Stimulated activated CD8-positive, alpha-beta memory T cell treated with anti-CD3 and anti-CD28 coated beads, Interleukin-7, amount 100 ng/mL, for 24 hours (primary cell): ENCODE measurements at places on chromosomes 11 and 22.

DNA sequence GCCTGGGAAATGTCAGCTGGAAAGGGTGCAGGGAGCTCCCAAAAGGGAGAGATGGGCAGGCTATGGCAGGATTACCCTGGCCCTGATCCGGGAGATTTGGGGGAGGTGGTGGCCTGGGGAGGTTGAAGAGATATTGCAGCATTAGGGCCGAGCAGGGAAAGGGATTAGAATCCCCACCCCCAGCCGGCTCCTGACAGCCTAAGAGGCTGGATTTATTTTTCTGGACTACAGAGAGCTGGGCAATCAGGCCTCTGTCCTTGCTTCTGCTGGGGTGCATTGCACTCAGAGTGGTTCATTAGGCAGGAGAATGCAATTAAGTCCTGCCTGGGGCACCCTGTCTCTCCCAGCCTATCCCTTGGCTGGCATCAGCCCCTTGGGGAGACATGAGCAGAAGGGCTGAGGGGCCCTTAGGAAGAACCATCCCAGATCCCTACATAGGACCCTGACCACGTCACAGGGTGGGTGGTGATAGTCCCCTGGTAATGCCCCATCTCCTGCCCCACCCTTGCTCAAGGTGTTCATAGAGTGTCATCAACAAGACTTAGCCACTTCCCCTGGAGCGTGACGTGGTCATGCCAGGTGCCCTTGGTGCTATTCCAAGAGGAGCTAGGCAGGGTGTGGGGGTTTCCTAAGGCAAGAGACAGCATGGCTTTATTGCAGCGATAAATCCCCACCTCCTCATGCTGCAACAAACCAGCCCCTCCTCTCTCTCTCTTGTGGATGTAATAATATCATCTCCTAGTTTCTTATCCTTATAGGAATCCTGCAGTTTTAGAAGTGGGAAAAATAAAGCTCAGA, 38.4 kb upstream of the KLHL35 start:
- DNase-seq: no peak

GRCh38 chr11:9571763-9572115, 1.7 kb upstream of the WEE1 start:
- DNase-seq: no peak

DNA sequence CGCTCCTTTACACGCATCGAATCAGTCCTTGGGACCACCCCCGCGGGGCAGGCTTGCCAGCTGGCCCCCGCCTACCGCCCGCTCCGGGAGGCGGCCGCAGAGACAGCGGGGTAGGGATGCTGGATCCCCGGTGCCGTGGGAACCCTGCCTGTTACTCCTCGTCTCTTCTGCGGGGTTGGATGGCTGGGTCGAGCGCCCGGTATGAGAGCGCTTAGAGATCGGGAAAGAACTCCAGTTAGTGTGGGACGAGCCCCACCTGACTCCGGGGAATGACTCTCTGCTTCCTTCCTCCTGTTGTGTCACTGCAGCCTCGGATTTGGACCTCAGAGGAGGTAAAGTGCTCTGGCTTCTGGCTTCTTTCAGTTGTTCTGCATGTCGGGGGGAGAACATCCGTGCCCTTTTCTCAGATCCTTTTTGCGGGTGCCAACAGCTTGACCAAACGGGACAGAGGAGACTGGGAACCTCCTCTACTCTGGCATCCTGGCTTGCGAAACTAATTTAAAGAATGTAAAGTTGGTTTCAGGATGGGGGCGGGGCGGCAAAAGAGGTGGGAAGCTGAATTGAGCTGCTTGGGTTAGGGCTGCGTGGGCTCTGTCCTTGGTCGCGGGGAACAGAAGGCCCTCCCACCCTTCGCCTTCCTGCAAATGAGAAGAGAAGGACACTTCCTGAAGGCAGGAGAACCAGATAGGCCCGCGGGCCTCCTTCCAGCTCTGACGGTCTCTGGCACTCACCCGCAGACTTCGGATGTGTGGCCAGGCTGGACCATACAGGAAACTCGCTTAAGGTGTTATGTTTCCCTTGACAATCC, 938 bp downstream of the LAYN start:
- DNase-seq: no peak

- DNase-seq: no peak
These were observed 302.7 kb downstream of the DDX10 start for GRCh38 chr11:108967571-108967970.

- no peak for DNase-seq
These were observed 57.8 kb upstream of the PSMA1 start for GRCh38 chr11:14577835-14578529.

GRCh38 chr11:78397398-78397797, 20.2 kb downstream of the GAB2 start:
- DNase-seq: no peak

DNA sequence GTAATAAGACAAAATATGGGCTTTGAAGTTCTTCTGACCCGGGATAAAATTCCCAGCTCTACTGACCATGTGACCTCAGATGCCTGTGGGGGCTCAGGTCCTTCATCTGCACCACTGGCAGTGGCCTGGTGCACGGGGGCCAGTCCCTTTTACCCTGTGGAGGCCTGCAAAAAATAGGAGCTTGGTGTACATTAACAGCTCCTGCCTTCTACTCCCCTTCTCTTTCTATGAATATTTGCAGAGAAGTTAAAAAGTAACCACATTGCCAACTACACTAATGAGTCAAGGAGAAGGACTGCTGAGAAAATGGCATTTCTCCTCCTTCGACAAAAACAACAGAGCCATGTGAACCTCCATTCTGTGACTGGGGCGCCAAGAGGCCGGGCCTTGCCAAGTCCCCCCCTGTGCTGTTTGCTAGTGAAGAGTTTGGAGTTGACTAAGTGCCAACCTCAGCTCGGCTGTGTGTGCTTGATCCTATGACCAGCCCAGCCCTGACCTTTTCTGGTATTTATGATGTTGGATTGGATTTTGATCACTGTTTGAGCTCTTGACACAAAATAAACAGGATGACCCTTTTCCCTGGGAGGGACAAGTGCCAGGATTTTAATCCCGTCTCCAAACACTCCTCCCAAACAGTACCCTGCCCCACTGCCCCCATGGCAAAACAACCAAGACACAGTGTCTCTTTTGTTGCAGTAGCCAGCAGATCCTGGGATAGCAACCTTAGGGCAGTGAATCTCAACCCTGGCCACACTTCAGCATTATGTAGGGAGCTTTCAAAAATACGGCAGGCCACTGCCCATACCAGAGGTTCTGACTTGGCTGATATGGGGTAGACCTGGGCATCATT, 380.1 kb downstream of the LARGE1 start:
- DNase-seq: no peak

DNA sequence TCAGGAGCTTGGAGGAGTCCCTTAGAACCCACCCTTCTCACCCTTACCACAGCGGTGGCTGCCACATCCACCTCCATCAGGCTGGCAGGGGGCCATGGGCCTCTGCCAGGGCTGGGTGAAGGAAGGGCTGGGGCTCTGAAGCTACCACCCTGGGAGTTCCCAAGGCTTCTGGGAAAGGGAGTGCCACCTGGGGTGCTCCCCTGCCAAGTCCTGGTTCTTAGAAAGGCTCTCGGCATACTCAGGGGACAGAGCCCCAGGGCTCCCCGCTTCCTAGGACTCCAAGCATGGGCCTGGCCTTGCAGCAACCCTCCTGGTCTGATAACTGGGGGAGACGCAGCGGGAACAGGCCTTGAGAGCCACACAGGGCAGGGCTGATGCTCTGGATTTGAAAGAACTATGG, 438 bp upstream of the PLA2G3 start:
- DNase-seq: no peak

DNA sequence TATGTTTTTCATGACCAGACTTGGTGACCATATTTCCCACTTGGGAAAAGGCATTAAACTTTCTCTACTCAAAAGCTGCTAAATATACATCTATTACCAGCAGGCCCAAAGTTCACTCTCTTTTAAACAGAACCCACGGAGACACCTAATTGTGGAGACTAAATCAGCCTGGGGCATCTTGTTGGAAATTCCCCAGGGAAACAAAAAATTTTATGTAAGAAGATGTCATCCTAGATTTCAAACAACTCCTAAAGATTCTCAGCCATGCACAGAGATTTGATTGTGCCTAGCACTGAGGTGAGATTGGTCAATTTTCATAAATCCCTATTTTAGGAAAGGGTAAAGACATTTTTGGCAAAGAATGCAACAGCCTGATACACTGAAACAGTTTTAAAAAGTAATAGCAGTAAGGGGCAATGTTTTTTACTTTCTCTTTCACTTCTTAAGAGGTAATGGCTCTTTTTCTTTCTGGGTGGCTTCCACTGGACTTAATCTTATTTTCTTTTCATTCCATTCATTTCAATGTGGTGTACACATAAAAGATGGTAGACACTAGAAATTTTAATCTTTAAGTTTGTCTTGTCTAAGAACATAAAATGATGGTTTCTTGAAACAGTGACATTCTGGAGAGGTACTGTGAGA, 9.6 kb downstream of the OR52N2 start:
- no peak for DNase-seq

- no peak for DNase-seq
These were observed 264.8 kb downstream of the INSC start for GRCh38 chr11:15379483-15379882.

DNA sequence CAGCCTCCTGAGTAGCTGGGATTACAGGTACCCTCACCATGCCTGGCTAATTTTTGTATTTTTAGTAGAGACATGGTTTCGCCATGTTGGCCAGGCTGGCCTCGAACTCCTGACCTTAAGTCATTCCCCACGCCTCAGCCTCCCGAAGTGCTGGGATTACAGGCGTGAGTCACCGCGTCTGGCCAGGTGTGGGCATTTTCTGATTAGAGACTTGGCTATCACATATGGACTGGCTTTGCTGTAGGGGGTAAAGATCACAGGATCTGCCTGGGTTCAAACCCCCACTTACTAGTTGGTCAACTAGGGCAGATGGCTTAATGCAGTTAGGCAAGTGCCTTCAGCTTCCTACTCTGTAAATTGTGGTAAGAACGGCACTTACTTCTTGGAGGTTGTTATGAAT, 6.5 kb downstream of the CD248 start:
- DNase-seq: no peak

GRCh38 chr11:118615976-118616371, 8.6 kb downstream of the PHLDB1 start:
- DNase-seq: no peak

DNA sequence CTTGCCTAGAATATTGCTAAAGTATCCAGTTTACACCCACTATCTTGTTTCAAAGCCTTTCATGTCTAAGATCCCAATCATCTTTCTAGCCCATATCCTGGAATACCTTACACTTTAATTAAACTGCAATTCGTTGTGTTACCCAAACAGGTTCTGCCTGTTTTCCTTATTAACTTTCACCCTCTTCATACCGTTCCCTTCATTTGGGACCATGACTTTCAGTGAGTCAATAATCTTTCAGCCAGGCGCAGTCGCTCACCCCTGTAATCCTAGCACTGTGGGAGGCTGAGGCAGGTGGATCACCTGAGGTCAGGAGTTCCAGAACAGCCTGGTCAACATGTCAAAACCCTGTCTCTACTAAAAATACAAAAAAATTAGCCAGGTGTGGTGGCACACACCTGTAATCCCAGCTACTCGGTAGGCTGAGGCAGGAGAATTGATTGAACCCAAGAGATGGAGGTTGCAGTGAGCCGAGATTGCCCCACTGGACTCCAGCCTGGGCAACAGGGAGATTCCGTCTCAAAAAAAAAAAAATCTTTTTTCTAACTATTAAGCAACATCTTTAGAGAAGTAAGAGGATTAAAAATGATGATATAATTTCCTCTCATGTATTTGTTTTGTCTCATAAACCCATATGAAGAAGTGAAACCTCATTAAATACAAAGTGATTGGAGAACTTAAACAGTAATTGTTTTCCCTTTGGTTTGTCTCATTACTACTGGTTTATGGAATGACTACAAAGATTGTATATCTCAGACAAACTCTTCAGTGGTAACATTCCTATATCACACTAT, 20.7 kb downstream of the DMC1 start:
- no peak for DNase-seq

DNA sequence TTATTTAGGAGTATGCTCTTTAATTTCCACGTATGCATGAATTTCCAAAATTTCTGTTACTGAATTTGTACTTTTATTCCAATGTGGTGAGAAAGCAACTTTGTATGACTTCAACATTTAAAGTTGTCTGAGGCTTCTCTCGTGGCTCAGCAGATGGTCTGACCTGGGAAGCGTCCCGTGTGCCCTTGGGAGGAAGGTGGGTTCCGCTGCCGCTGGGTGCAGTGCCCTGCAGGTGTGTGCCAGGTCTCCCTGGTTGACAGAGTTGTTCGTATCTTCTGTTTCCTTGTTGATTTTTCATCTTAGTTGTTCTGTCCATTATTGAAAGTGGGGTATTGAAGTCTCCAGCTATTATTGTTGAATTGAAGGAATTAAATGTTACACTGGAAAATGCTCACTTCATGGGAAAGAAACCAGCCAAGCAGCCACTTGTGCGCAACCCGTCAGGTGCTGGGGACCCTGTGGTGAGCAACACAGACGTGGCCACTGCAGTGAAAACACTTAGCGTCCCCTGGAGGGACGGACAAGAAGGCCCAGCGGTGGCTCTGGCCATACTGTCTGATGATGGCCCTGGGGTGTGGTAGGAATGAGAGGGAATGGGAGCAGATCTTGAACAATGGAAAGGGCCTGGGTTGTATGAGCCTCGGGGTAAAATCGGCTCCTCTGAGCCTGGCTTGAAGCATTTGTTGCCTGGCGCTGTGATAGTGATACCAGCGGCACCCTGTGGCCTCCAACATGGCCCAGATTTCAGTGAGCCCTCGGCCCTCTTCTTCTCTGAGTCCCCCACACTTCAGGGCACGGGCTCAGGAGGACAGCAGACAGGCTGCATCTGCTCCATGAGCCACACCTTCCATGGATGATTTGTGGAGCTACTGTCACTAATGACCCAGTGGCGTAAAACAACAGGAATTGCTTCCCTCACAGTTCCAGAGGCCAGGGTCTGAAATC, 31.5 kb upstream of the KRTAP5-7 start:
- DNase-seq: no peak

DNA sequence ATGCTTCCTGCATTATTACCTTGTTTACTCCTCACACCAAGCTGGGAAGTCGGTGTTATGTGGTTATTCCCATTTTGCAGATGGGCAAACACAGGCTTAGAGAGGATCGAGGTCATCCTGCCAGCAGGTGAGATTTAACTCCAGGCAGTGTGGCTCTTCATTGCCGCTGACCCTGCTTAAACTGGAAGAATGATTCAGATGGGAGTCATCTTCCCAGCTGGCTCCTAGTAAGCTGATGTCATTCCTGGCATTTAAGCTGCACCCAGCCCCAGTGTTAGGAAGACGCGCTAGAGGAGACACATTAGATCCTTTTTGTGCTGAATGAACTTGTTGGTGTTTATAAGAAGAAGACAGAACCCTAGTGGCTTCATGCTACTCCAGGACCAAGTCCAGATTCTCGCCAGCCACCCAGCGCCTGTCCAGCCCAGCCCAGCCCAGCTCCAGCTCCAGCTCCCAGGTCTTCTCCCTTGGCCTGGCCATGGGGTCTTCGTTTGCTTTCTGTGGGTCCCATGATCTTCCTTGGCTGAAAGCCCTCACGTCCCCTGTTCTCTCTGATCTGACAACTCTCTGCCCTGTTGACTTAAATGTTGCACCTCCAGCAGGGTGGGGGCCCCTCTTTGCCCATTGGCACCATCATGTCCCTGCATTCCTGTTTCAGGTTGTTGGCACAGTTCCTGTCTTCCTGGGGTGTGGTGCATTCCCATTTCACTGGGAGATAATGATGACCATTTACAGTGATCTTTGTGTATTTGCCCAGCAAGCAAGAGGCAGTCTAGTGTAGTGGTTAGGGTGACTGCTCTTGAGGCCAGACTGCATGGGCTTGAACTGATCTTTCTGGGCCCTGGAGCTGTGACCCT, 13.6 kb downstream of the PARVB start:
- no peak for DNase-seq

- DNase-seq: no peak
These were observed 19.5 kb upstream of the UVRAG start for GRCh38 chr11:75795276-75796090.
